GM23248 (cell line): ENCODE measurements at places on chromosomes 16 and 17. TPM values are rescaled to one million over a fixed set of nuclear protein-coding genes. Genes with fewer than 3 reads are reported as not detected.

Gene HP
- not detected in 2 replicates for total RNA-seq

Gene MYH3
- total RNA-seq, result 1.1 and 3.1 TPM in 2 replicates

- DNase-seq, result peak; percentile 68
Measured at GRCh38 chr16:89422905-89423630, 67.3 kb downstream of the ANKRD11 start.

GRCh38 chr17:10125531-10126275 is 72.7 kb downstream of the GAS7 start:
- DNase-seq, result peak; percentile 54

DNA sequence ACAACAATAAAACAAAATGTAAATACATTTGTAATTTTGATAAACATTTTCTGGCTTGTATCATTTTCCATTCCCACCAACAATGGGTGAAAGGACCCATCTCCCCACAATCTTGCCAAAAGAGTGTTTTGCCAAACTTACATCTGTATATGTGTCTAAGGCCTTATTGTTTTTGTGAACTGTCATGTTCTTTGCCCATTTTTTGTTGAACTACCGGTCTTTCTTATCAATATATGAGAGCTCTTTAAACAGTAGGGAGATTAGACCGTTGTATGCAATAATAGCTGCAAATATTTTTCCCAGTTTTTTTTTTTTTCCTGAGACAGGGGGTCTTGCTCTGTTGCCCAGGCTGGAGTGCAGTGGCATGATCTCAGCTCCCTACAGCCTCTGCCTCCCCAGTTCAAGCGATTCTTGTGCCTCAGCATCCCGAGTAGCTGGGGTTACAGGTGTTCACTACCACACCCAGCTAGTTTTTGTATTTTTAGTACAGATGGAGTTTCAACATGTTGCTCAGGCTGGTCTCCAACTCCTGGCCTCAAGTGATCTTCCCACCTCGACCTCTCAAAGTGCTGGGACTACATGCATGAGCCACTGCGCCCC is 9.6 kb upstream of the STX4 start:
- DNase-seq, result no peak

DNA sequence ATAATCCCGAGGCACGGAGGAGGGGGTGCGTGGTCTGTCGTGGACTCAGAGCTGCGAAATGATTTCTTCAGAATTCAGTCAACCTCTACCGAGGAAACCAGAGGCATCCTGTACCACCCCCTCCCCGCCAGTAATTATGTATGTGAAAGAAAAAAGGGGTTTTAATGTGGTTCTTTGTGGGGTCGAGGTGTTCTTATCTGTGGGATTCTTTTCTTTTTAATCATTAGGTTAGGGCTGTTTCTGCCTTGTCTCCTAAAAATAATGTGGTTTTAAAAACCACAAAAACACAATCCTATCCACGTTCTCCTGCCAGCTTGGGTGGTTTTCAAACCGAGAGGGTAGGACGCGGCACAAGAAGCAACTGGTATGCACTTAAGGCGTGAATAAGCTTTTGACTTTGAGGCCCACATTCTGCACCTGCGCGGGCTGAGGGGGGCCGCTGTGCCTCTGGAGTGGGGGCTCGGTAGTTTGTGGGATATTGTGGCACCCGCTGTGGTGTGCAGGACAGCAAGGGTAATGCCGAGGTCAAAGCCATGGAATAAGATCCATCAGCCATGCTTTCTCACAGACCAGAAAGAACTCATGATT is 1.0 kb downstream of the SLC47A1 start:
- DNase-seq, result no peak

- no peak for DNase-seq
Measured at GRCh38 chr17:36641331-36641876, 40.0 kb downstream of the MRM1 start.

- DNase-seq, result peak; percentile 70
Measured at GRCh38 chr17:4004517-4005295, 40.5 kb upstream of the ATP2A3 start.

DNA sequence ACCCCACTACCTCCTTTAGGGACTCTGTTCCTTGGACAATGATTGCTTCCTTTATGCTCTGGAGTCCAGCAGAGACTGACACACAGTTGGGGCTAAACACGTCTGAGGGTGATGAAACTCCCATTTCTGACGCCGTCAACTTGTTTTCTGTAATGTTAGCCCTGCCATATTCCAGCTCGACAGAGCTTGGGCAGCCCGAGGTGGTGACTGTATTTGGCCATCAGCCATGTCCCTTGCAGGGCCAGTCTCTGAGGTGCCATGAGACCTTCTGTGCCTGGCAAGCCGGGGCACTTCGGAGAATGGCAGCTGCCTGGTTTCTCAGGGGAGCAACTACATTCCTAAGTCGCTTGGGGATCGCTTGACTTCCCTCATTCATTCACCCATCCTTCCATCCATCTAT is 278.9 kb upstream of the TNRC6C start:
- no peak for DNase-seq

Gene PLXDC1
- not detected in 2 replicates for total RNA-seq

DNA sequence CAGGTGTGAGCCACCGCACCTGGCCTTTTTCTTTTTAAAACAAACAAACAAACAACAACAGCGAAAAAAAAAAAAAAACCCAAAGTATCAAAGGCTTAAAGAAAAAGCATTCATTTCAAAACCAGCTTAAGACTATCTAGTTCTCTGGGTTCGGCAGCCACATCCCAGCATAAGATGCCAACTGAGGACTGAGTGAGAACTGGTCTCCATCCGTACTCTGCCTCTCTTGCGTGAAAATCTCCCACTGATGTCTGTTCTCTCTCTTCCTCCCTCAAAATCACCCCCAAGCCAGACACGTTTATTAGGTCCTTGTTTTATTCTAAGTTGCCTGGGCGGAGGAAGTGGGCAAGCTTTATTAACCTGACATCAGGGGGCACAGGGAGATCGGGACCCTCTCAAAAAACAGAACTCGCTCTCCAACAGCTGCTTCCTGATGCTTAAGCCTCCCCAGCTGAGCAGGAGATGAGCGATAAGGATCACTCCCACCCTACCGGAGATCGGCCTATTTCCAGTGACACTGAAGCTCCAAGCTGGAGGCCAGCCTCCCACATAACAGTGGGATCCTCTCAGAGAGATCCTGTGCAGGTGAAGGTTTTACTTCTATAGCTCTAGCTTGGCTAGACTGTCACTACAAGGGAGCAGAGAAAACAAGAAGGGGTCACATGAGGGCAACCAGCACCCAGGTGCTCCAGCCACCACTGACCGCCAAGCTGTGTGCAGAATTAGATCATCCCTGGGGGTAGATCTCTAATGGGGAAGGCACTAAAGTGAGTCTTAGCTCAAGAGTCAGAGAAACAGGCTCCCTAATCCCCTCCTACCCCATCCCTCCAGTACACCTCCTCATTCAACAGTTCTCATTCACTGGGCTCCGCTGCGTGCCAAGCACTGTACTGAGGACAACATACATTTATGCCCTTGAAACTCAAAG is 13.6 kb downstream of the CDC42EP4 start:
- DNase-seq, result no peak

- peak; percentile 53 for DNase-seq
Measured at GRCh38 chr16:21194771-21195301, 16.5 kb downstream of the ZP2 start.

GRCh38 chr16:58306327-58306726 is 11.5 kb upstream of the PRSS54 start:
- DNase-seq, result peak; percentile 38

Gene CCP110
- total RNA-seq, result 6.8 and 8.5 TPM in 2 replicates

DNA sequence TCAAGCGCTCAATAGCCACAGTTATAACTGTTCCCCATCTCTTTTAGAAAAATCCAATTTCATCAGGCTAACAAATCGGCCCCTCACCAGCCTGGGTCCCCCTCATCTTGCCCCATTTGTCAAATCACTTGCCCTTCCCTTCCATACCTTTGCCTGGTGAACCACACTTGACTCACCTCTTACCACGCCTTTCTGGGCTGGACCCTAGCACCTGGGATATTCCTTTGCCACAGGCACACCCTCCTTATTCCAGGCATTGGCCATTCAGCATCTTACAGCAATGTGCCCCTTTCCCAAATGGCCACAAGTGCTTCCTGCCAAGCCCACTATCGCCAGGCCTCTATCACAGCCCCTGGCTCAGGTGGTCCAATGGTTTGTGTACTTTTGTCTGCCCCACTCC is 14.9 kb downstream of the CMTM4 start:
- no peak for DNase-seq
